ENCODE measurements at places on chromosomes 2 and 18.
A peak's percentile ranks its signal among the peaks of the same experiment; 100 is the strongest.

DNA sequence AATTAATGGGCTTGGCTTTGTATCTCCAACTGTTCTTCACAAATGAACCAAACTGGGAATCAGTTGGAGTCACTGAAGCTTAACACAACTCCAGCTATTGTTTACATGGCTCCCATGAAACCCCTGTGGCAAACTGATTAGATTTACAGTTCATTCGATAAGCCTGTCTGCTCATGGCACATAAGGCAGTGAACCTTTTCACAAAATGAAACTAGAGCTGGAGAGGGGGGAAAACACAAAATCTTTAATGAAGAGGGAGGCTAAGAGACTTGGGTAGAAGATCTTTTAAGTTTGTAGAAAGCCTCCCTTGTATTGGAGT lies 11.6 kb upstream of the ITGA6 start:
- DNase-seq = no peak

- DNase-seq = peak; percentile 35
Observed at GRCh38 chr2:68569604-68570003, 73.8 kb upstream of the PROKR1 start.

DNA sequence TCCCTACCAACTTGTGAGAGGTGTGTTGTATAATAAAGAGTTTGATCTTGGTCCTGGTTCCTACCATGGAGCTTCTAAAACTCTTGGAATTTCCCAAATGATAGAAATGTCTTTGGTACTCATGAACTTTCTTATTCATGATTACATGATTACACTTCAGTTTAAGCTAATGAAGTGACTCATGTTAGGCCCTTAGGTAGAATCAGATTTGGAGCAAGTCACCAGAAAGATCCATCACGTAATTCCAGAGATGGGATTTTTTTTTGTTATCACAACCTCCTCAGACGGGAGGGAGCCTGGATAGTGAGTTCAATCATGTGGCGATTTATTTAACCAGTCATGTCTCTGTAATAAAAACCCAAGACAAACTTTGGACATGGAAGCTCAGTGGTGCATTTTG lies 1287.6 kb upstream of the ZEB2 start:
- DNase-seq = no peak

GRCh38 chr2:168561991-168562390 lies 105.9 kb downstream of the CERS6 start:
- DNase-seq = no peak

DNA sequence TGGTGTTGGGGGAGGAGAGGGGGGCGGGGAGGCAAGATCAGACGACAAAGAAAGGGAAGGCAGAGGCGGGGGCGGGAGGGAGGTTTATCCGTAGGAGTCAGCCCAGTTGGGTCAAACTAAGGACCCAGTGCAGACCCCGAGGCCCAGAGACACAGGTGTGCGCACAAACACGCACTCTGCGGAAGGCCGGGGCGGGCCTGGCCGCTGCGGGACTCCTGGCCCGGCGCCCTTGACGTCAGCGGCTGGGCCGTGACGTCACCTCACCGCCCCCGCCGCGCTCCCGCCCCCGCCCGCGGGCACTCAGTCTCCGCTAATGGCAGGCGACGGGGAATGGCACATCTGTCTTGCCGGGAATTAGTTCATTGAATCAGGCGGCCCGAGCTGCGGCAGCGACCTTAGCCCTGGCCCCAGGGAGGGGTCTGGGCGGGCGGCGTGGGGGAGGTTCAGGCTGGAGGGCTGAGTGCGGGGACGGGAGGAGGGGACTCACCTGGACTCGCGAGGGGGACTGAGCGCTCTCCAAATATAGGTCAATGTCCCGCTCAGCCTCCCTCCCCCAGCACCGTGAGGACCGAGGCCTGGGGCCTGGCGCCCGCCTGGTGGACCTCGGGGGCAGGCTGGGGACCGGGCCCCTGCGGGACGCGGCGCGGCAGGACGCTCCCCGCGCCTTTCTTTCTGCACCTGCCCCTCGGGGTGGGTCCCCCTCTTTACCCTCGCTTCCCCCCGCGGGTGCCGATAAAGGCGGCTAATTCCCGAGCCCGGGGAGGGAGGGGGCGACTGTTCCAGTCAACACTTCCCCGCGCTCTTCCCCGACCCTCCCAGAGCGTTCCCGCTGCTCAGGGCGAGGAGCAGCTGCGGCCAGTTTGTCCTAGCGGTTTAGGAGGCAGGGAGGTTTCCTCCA lies 15.5 kb upstream of the ECEL1 start:
- no peak for DNase-seq

- DNase-seq = no peak
Observed at GRCh38 chr2:204023088-204023487, 86.5 kb downstream of the ICOS start.

DNA sequence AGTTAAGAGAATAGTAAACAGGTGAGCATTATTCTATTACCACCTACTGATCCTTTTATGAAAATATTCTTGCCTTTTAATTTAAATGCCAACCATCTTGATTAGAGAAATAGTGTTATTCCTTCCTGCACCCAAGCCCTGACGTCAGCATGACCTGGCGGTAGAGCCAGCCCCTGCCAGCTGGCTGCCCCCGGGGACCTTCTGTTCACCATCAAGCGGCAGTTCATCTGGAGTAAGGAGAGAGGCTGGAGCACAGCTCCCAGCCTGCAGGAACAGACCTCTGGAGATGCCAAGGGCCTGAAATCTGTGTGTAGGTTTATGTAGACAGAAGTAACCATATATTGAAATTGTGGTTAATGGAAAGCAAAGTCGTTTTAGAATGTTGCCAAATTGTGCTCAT lies 171.8 kb downstream of the GBX2 start:
- DNase-seq = no peak

DNA sequence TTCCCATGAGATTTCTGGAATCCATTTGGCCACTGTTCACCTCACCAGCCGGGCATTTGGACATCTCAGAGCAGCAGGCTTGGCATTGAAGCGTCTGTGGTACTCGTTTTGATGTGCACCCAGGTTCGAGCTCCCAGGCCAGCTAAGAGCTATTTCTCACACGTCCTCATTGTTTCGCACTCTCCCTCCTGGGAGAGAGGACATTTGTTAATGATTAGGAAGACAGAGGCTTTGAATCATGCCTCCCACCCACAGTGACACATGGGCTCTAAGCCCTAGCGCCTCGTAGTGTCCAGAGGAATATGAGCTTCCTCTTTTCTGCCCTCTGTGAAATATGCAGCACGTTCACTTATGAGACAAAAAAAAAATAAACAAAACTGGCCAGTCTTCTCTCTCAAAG lies 361.8 kb downstream of the RND3 start:
- DNase-seq = peak; percentile 71

- DNase-seq = no peak
Observed at GRCh38 chr2:9170458-9171130, 36.0 kb upstream of the ASAP2 start.

DNA sequence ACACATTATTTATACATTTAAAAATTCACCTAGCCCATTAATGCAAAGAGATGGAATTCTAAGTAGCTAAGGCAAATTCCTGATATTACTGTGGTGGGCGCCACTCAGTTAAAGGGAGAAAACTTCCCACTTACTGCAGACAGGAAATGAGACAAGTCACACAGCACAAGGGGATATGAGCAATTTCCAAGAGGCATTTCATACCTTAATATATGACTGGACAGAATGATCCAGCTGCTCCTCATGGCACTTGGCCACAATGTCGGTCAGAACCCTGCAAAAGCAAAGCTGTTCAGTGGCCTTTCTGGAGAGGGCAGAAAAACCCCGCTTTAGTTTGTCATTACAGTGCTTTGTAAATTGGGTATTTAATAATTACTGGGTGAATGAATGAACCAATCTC lies 121.4 kb upstream of the CCDC195 start:
- DNase-seq = peak; percentile 81

GRCh38 chr2:12207491-12207890 lies 461.1 kb downstream of the LPIN1 start:
- DNase-seq = no peak

- no peak for DNase-seq
Observed at GRCh38 chr2:146131785-146132184, 1611.9 kb upstream of the ZEB2 start.

DNA sequence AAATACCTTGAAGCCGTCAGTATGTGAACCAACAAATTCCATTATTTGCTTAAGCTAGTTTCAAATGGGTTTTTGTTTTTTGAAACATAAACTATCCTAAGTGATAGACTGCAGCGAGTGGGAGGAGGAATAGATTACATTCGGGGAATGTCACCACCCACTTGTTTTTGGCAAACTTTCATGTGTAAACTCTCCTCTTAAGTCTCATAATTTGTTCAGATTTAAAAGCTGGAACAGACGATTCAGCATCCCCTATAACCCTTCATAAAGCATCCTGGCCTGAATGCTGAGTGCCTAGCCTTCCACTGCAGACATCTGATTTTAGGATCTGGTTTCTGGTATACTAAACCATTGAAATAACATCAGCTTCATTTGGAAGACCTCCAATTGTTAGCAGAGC lies 51.0 kb downstream of the CPO start:
- DNase-seq = no peak

DNA sequence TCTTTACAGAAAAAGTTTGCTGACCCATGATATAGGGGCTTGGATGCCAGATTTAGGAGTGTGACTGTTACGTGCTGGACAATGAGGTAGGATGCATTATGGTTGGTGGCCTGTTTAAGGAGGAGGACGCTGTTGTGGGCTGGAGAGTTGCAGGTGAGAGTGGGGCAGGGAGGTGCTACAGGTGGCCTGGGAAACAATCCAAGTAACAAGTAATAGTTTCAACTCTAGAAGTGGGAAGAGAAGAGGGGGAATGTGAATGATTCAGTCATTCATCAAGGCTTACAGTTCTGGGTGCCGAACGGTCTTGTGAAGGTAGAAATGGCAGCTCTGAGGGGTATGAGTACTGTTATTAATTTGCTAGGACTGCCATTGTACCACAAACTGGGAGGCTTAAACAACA lies 6.2 kb downstream of the FABP1 start:
- DNase-seq = no peak

DNA sequence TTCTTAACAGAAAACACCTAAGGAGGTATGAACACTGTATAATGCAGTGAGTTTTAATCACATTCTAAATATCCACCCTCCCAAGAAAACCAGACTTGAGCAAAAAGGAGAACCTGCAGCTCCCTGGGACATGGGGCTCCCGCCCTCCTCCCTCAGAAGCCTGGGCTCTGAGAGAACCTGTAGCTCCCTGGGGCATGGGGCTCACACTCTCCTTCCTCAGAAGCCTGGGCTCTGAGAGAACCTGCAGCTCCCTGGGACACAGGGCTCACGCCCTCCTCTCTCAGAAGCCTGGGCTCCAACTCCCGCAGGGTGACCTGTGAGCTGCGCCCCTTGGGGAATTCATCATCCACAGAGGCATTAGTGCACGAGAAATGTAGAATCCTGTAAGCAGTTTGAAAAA lies 222.9 kb downstream of the SNTG2 start:
- no peak for DNase-seq

GRCh38 chr2:111186933-111187332 lies 66.2 kb downstream of the BCL2L11 start:
- DNase-seq = no peak

DNA sequence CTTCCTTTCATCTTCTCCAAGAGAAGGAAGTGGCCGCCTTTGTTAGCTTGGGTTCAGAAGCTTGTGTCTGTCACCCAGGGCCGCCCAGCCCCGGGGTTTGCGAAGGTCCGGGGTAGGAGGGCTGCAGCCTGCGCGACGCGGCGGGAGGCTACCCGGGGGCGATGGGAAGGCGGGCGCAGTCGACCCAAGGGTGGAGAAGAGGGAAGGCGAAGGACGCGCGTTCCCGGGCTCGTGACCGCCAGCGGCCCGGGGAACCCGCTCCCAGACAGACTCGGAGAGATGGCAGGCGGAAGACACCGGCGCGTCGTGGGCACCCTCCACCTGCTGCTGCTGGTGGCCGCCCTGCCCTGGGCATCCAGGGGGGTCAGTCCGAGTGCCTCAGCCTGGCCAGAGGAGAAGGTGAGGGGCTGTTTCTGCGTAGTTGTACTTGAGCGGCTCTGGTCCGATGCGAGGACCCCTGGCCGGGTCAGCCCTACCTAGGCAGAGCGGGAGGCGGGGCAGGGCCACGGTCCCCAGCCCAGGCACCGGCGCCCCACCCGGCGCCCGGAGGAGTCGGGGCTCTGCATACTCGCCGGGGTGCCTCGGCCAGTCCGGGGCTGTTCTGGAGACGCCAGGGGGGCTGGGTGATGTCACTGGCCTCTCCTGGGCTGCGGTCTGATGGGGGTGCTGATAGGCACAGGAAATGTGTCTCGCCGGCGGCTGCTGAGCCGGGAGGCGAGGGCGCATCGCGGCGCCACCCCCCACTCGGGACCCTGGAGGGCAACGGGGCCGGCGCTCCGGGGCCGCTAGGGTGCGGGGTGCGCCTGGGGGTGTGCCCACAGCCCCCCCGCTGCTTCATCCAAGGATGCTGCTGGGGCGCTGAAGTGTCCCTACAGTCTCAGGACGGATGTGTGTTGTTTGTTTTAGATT lies at the start of gene QPCT:
Gene QPCT, plus strand, starts transcription at position 178 of the 909 bp plus-strand sequence. Its CDS starts 102 bp downstream, at position 280.
- DNase-seq = no peak

GRCh38 chr2:46966576-46966975 lies 51.0 kb upstream of the MCFD2 start:
- DNase-seq = no peak

DNA sequence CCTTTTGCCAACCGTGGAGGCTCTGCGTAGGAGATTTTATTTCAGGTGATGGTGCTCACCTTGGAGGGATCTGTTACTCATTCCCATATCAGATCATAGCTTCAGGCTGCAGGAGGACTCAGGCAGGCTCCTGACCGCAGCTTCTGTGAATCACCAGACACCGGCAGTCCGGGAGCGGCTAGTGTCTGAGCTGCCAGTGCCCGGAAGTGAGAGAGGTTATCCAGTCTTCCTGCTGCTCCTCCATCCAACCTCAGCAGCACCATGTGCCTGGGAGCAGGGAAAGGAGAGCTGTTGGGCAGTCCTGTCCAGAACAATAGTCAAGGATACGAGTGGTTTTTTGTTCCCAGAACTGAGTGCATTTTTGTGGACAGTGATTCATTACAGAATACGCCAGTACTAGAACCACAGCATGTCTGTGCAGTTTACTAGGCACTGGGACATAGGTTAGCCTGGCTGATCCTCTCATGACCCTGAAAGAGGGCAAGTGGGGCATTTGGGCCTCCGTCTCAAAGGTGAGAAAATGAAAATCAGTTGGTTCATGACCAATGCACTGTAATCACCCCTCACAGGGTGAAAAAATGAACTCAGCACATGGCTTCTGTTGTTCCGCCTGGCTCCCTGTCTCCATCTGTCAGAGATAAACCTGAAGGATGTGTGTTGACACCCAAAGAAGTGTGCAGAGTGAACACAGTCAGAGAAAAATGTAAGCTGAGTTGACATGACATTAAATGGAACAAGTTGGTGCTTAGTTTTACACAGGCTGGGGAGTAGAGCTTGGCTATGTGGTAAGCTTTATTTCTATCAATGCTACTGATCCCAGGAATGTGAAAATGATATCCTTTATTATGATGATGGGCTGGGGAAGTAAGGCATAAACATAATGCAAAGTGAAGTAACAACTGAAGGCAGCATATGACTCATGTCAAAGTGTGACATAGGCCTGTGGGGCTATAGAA lies 12.2 kb downstream of the FHOD3 start:
- DNase-seq = peak; percentile 99

Measured in non-pigmented ciliary epithelial cell (primary cell).